ENCODE measurements at places on chromosomes 12 and 14.

DNA sequence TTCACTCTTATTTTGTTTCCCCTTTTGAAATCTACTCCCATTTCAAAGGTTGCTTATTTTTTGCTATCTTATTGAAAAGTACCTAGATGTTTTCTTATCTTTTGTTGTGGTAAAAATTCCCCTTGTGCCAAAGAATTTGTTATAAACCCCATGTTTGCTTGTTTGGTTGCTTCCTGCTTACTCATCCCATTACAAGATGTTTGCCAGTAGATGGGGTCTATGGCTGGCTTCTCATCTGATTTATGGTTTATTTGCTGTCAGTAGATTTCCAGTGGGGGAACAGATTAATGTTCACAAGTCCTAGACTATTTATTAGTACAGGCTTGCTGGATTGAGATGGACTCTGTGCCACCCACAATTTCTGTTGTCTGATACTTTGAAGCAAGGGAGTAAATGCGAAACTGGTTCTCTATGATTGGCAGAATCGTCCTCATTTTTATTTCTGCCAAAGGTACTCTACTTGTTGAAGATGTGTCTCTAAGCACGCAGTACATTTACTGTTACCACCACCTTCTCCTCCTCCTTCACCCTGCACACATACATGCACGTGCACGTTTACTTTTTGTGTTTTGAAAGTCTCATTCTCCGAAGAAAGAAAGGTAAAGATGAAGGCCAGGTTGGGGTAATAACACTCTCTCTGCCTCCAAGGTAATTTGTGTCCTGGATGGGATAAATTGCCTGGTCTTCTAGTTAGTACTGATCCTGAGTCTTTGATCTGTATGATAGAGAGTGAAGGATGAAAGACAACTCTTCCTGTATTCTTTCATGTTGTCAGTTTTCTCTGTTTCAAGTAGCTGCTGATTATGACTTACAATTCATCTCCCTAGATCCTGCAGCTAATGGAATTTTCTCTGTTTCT, 117.2 kb upstream of the ATP2B1 start:
- no peak for DNase-seq

GRCh38 chr14:92563359-92563758, 49.8 kb downstream of the RIN3 start:
- DNase-seq: peak; percentile 22

DNA sequence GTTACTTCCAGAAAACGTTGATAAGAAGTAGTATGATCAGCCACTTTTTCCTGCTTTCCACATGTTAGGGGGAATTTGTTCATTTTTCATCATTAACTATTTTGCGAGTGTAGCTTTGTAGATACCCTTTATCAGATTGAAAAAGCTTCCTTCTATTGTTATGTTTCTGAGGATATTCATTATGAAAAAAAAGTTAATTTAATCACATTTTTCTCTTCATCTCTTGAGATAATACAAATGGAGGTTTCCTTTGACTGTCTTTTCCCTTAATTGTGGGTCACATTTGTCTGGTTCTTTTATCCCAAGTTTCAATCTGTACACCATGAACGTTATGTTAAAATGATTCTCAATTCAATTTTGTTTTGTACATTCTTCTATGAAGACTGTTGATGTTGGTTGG, 875.7 kb downstream of the SLC6A15 start:
- DNase-seq: no peak

DNA sequence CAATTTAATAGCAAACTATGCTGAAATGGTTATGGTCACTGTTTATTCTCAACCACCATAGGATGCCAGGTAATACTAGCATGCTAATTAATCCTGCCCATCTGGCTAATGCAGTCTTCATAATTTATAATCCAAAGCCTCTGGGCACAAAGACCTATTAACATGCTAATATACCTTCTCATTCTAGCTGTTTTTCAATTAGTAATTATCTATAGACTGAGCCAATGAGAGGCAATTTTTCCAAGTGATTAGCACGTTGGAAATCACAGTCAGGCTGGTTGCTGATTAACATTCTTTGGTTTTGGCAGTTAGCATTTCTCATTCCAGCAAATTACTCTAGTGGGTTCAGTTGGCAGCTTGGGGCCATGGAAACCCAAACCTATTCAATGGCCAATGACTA, 357.2 kb downstream of the SEC23A start:
- DNase-seq: no peak

DNA sequence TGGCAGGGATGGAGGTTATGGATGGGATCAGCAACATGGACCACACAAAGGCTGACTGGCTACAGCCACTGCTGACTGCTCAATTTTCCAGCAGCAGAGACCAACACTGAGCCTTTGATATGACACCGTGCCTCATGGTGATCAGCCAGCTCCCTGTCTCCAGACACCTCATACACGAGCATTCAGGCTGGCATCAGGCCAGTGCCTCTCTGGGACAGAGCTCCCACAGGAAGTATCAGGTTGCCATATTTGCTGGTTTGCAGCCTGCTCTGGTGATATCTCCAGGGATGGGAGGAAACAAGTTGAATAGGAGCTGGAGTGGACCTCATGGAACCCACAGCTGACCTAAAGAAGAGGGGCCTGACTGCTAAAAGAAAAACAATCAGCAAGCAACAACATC, 471.2 kb upstream of the ATXN7L3B start:
- no peak for DNase-seq

DNA sequence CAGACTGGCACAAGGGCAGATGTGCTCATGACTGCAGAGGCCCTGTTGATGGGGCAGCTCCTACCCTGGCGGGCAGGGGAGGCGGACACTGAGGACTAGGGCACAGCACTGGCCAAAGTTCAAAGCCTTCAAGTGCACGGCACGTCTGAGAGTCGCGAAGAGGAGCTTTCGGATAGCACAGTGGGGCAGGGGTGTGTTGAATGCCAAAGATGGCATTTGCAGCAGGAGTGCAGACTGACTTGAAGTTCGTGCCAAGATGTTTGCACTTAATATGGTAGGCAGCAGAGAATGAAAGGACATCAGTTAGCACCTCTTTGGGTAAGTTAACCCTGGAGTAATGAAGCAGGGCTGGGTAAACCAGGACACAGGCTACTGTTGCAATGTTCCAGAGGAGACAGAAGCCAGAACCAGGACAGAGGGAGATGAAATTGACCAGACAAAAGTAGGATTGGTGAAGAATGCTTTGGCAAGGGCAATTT, 6.7 kb upstream of the EML1 start:
- DNase-seq: no peak

DNA sequence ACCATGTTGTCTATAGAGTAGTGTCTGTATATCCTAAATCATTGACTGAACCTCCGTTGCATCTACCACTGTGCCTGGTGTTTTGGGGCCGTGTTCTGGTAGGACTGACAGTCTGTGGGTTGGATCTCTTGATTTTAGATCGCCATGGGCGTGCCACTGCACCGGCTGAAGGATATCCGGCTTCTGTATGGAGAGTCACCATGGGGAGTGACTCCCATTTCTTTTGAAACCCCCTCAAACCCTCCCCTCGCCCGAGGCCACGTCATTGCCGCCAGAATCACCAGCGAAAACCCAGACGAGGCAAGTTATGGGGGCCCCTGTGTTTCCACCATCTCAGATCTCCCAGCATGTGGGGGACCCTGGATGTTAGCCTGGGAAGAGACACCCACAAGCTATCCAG, 69.1 kb downstream of the ACACB start:
- no peak for DNase-seq
